ENCODE measurements at places on chromosomes 16 and 17. TPM values are rescaled to one million over a fixed set of nuclear protein-coding genes. Genes with fewer than 3 reads are reported as not detected.
A peak's percentile ranks its signal among the peaks of the same experiment; 100 is the strongest.

The C16orf74 gene
- 5.4 TPM for total RNA-seq

The GINS2 gene
- total RNA-seq, result 0.26 TPM

The MFSD6L gene
- total RNA-seq, result not detected

The ZSCAN10 gene
- not detected for total RNA-seq

The EPN3 gene
- under 0.01 TPM for total RNA-seq

The ZFHX3 gene
- 7.3 TPM for total RNA-seq

The GFAP gene
- 1.3 TPM for total RNA-seq

The TBC1D3I gene
- 0.51 TPM for total RNA-seq

- DNase-seq, result no peak
Measured at GRCh38 chr16:90010676-90011507, 8.4 kb downstream of the DBNDD1 start.

GRCh38 chr16:80518436-80518835 is 22.4 kb upstream of the DYNLRB2 start:
- no peak for DNase-seq

GRCh38 chr17:40872416-40872815 is 5.4 kb upstream of the KRT12 start:
- DNase-seq, result peak; percentile 14

DNA sequence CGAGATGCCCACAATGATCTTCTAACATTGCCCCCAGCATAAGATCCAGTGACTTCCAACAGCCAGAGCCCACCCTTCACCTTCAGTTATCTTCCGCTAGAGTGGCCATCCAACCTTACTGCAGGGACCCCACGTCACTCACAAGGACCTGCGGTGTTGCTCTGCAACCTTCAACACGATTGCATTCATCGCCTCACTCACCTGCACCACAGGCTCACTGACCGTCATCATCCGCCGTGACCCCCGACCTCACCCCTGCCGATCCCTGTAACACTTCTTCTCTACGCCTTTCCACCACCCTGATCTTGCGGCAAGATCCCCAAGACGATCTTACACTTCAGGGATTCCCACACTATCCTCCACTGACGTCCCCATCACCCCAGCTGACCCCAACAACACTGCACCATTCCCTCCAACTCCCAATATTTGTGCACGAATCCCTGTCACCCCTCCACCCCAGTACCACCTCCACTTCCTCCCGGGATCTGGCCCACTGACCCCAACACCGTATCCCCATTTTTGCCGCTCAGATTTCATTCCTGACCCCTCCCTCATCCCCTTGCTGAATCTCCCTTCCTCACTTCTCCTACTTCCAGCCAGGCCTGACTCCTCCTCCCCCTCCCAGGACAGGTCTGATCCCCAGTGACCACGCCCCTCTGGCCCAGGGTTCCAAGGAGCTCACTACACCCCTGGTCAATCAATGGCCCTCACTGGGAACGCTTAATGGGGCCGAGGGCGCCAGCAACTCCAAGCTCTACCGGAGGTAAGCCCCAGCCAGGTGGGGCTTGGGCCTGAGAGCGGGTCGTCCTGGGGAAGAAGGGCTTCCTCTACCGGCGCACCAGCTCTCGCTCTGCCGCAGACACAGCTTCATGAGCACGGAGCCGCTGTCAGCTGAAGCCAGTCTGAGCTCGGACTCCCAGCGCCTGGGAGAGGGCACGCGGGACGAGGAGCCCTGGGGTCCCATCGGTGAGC is 7.6 kb downstream of the RUNDC3A start:
- no peak for DNase-seq

DNA sequence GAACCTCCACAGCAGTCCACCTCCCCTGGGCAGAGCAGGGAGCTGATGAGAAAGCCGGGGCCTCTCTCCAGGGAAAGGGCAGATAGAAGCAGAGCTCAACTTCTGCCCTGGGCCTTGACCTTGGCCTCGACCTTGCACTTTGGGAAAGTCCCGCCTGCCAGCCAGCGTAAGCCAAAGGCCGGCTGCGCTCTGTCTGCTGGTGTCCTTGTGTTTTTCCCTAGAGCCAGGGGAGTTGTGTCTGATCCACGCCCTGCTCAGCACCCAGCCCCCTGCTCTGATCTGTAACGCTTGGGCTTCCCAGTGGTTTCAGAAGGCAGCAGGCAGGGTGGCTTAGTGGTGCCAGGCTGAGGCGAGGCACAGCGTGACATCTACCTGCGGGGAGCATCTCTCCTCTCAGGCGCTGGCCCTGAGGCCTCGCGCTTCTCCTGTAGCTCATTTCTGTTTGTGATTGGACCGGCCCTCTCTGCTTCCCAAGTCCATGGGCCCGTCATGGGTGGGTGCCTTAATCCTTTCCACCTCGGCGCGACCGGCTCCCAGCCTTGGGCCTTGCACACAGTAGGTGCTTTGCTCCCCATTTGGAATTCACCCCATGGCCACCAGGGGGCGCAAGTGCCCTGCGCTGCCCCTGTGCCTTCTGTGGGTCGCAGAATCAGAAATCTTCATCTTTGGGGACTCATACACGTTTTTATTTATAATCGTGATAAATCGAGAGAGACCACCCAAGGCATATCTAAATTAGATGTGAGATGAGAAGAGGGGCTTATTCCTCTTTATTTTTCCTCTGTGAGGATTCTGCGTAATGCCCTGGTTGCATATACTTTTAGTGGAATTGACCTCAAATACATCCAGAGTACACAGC is 24.2 kb downstream of the SGSH start:
- DNase-seq, result no peak

GRCh38 chr16:68242085-68242484 is 3.1 kb upstream of the PLA2G15 start:
- no peak for DNase-seq

GRCh38 chr17:75318615-75319222 is 29.5 kb upstream of the SLC25A19 start:
- DNase-seq, result no peak

DNA sequence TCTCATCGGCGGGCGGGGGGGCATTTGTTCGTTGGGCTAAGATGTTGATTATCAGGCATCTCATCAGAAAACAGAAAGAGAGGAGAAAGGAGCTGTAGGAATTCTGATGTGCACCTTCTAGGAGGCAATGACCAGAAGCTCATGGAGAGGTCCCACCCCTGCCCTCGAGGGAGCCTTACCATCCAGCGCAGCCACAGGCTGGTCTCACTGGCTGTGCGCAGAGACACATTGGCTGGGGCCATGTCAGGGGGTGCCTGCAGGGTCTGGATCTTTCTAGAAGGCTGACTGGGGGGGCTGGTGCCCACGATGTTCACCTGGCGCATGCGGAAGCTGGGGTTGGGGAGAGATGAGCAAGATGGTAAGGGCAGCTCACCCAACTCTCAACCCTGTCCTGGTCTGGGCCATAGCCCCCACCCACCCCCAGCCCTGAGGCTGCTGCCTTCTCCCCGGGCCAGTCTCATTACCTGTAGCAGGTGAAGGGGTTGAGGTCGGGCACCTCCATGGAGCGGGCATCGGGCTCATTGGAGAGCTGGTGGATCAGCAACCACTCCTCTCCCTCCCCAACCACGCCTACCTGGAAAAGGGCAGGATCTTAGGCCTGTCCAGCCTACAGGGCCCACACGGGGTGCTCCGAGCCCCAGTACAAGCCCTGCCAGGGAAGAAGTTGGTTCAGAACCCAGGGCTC is 86.2 kb upstream of the CDC42EP4 start:
- no peak for DNase-seq

- DNase-seq, result no peak
Measured at GRCh38 chr16:87707097-87707496, 58.7 kb downstream of the KLHDC4 start.

GRCh38 chr16:85261657-85262557 is 149.6 kb upstream of the CIBAR2 start:
- DNase-seq, result no peak

- DNase-seq, result peak; percentile 37
Measured at GRCh38 chr17:65261682-65262636, 124.8 kb downstream of the RGS9 start.

DNA sequence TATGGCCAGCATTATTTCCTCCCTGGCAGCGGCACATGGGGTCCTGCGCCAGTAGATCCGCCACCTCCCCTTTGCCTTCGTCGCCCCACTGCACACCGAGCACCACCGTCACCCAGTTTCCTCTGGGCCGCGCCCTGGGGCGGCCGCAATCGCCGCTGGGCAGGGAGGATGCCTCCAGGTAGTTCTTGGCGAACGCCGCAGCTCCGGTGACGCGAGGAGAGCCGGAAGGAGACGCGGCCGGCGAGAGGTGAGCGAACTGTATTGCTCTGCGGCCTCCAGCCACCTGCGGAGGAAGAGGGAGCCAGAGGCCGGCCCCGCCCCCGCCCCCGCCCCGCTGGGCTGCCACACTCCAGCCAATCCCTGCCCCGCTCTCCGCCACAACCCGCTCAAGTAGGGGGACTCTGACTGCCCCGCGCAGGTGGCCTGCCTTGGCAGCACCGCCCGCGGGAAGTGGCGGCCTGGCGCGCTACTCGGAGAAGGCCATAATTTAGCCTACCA is 11.8 kb upstream of the SLFN13 start:
- DNase-seq, result no peak

DNA sequence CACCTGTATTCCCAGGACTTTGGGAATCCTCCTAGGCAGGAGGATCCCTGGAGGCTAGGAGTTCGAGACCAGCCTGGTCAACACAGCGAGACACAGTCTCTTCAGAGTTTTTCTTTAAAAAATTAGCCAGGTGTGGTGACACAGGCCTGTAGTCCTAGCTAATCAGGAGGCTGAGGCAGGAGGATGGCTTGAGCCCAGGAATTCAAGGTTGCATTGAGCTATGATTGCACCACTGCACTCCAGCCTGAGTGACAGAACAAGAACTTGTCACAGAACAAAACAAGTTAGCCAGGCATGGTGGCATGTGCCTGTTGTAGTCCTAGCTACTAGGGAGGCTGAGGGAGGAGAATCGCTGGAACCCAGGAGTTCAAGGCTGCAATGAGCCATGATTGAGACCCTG is 24.8 kb downstream of the ANKRD40 start:
- no peak for DNase-seq

DNA sequence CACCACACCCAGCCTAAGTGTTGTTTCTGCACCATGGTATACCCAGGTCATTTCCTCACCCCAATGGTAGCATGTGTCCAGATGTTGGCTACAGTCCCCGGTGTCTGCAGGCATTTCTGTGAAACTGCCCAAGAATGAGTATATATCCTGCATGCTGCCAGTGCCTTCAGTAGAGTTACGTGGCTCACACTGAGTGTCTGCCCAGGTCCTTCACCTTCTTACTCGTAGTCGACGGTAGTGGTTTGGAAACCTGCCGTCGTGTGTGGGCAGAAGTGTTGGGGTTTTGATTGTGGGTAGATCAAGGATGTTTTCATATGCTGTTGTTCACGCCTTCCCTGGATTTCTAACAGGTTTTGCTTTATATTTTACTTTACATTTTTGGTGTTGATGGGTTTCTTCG is 16.8 kb downstream of the TCF25 start:
- DNase-seq, result no peak

DNA sequence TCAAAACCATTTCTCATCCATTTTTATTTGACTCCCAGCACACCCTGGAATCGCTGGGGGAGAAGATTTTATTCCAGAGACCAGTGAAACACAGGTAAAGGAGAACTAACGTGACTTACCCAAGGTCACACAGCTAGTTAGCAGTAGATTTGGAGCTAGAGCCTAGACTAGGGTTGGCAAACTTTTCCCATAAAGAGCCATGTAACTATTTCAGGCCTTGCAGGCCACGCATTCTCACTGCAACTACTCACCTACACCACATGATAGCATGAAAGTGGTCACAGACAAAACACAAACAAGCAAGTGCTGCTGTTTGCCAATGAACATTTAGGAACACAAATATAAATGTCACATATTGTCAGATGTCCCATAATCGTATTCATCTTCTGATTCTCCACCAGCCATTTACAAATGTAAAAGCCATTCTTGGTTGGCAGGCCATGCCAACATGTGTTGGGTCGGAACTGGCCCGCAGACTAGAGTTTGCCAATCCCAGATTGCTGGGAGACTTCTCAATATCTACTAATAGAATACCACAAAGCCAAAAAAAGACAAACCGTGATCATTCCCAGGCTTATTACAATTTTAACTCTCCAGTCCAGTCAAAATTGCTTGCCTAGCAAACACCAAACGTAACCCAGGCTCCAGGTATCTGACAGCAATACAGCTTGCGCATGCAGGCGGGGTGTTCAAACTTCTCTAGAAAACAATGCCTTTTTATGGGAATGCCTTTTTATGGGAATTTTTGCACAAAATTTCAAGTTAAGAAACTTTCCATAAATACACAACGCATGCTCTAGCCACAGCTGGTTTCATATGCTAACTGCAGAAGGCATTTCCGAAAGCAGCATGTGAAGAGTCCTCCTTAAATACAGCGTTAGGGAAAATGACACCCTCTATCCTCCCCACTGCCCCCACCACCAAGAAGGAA is 20.9 kb downstream of the ZFHX3 start:
- no peak for DNase-seq

GRCh38 chr17:58533616-58534188 is 19.3 kb upstream of the MTMR4 start:
- DNase-seq, result no peak

All from fibroblast of lung (primary cell).